NCI-H1048 (cell line): ENCODE measurements at places on chromosomes 7 and 10.

DNA sequence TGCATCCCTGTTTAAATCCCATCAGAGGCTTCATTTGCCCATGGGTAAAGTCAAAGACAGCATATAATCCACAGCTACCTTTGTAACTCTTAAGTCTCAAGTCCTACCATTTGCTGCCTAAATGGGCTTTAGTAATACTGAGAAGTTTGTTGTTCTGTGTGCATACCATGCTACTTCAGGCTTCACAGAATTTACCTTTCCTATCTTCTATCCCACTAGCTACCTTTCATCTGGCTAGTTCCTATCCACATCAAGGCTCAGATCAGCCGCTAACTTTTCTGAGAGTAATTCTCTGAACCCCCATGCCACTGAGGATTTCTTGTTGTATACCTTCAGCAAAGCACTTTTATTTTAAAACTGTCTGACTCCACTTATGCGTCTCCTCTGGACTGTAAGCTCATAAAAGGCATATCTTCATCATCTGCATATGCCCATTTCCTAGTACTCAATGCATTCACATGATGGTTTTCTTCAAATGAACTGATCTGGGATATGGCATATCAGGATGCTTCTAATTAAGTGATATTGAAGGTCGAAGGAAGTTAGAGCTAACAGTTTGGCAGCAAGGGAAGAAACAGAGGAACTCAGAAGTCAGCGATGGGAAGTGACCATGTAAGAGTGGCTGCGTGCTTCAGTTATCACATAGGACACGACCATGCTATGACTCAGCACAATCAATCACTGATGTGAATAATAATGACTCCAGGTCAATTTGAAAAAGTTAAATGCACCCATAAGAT is 283.9 kb upstream of the DKK1 start:
- no peak for DNase-seq

DNA sequence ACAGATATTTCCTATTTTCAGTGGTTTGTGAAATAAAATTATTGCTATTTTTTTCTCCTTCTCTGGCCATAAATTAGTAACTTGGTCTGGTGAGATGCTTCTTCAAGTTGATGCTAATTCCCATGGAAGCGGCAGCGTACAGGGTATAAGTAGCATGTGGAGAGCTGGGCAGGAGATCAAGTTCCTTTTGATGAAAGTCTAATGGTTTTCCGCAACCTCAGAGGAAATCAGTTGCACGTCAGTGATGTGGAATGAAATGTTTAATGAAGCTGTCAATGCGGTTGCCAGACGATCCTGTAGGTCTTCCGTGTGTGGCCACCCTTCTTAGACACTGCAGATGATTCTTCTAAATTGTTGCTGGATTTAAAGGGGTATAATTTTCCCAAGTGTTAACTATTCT is 236.4 kb upstream of the GRM3 start:
- no peak for DNase-seq

GRCh38 chr7:138214926-138215325 is 138.7 kb downstream of the AKR1D1 start:
- no peak for DNase-seq

- DNase-seq = peak; percentile 27
Observed at GRCh38 chr10:43348511-43349312, 22.7 kb upstream of the FXYD4 start.

GRCh38 chr10:55351431-55351830 is 550.4 kb upstream of the PCDH15 start:
- no peak for DNase-seq
